Fibroblast of pulmonary artery (primary cell): ENCODE measurements at places on chromosomes 13 and 19.
A peak's percentile ranks its signal among the peaks of the same experiment; 100 is the strongest.

GRCh38 chr13:39023761-39024160, 14.1 kb downstream of the PROSER1 start:
- peak; percentile 57 for DNase-seq

DNA sequence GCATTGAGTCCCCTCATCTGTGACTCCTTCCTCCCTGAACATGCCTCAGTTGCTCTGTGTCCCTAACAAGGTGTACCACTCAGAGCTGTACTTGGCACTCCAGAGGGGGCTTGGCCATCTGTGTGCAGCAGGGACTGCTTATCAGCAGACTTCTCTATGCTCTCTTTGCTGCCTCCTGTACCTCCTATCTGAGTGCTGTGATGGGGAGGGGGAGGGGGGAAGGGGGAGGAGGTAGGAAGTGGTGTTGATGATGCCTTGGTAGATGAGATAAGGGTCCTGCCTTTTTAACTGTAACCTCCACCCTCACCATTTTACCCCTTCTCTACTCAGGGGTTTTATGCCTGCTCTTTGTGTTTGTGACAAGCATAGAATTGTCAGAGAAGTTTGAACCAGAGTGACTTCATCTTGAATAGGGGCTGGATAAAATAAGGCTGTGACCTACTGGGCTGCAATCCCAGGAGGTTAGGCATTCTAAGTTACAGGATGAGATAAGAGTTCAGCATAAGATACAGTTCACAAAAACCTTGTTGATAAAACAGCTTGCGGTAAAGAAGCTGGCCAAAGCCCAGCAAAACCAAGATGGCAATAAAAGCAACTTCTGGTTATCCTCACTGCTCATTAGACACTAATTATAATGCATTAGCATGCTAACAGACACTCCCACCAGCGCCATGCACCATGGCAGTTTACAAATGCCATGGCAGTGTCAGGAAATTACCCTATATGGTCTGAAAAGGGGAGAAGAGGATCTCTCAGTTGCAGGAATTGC, 13.2 kb downstream of the PCDH8 start:
- no peak for DNase-seq

GRCh38 chr19:29680447-29680846, 15.2 kb downstream of the PLEKHF1 start:
- DNase-seq: no peak

DNA sequence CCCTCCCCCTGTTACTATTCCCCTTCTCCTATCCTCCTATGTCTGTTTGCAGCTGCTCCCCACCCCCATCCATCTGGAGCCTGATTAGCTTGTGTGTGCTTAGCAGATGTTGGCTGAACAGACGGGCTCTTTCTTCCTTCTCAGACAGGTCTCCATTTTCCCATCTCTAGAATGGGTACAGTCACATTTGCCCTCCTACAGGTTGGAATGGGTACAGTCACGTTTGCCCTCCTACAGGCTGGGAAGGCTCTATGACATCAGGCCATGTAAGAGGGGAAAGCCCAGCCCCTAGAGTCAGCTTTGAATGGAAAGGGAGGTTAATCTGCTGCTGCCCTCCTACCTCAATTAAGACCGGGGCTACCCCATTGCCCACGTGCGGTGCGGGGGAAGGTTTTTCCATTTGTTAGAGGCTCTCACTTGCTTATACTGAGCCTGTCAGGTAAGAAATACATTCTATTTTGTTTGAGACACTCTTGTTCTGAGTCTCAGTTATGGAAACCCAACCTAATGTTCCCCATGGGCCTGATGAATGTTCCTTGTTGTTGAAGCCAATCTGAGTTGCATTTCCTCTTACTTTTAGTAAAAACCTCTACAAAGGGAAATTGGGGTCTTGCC, 2.2 kb upstream of the CLEC17A start:
- DNase-seq: no peak

- DNase-seq: peak; percentile 39
Observed at GRCh38 chr13:51331354-51331861, 8.1 kb upstream of the SERPINE3 start.

- DNase-seq: no peak
Observed at GRCh38 chr13:26966701-26967080, 204.9 kb downstream of the USP12 start.

GRCh38 chr13:26991508-26992181, 180.0 kb downstream of the USP12 start:
- no peak for DNase-seq

GRCh38 chr19:54873990-54874389, at the start of gene FCAR:
FCAR (plus strand) TSS chr19:54874235; CDS start chr19:54874290, 55 bp downstream.
- no peak for DNase-seq

- DNase-seq: no peak
Observed at GRCh38 chr13:46211116-46211482, 629 bp upstream of the LRRC63 start.

- no peak for DNase-seq
Observed at GRCh38 chr13:106786006-106786563, 218.1 kb upstream of the ARGLU1 start.

DNA sequence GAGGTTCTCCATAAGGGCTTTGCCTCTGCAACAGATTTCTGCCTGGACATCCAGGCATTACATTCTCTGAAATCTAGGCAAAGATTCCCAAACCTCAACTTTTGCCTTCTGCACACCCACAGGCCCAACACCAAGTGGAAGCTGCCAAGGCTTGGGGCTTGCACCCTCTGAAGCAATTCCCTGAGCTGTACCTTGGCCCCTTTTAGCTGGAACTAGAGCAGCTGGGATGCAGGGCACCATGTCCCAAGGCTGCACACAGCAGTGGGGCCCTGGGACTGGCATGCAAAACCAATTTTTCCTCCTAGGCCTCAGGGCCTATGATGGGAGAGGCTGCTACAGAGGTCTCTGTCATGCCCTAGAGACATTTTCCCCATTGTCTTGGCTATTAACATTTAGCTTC, 943.2 kb downstream of the PCDH17 start:
- DNase-seq: no peak

- no peak for DNase-seq
Observed at GRCh38 chr13:50509167-50509566, 334.3 kb downstream of the DLEU7 start.

DNA sequence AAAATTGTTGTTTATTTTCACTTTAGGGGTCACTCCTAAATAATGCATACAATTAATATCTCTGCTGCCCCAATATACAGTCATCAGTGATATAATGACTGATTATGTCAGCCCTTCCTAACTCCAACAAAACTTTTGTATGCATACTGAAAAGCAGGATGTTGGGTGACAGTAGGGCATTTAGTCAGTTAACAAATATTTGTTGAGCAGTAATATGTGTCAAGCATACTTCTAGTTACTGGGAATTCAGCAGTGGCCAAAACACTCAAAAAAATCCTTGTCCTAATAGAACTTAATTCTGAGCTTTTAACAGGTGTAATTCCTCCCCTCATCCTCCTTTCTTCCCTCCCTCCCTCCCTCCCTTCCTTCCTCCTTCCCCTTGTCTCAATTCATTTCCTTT, 560.7 kb upstream of the KLHL1 start:
- DNase-seq: peak; percentile 2

DNA sequence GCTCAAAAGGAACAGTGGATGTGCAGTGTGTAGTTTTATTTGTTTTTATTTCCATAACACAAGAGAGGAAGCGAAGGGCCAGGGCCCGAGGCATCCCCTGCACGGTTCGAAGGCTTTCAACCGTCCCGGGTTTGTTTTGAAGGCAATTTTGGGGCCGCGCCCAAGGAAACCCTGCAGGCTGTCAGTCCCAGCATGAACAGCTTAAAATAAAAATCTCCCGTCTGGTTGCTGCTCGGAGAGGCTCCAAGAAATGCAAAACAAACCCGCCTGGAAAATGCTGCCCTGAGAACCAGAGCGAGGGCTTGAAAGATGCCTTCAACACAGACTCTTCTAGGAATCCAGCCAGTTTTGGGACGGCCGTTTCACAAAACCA, 16.0 kb downstream of the LSM4 start:
- DNase-seq: no peak

DNA sequence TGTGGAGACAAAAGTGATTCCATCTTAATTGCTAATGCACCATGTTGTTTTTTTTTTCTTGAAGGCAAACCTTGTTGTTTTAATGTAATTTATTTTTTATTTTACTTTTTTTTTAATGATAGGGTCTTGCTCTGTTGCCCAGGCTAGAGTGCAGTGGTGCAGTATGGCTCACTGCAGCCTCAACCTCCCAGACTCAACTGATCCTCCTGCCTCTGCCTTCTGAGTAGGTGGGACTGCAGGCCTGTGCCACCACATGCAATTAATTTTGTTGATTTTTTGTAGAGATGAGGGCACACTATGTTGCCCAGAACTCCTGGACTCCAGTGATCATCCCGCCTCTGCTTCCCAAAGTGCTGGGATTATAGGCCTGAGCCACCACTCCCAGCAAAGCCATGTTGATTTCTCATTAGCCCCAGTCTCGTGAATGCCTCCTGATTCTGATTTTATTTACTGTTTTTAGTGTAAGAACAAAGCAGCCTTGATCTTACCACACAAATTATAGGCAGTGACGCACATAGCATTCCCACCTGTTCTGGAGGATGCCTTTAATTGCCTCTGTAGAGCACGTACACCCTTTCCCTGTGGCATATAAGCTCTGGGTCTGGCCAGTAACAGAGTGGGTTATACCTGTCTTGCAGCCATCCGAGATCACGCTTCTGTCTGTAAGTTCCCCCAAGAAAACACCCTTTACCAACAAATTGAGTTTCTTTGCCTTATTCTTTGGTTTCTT, 150.4 kb downstream of the GGACT start:
- no peak for DNase-seq

- DNase-seq: peak; percentile 94
Observed at GRCh38 chr13:23979361-23980159, 82.3 kb upstream of the C1QTNF9B start.

- DNase-seq: peak; percentile 56
Observed at GRCh38 chr13:96141032-96141431, 51.1 kb downstream of the HS6ST3 start.

DNA sequence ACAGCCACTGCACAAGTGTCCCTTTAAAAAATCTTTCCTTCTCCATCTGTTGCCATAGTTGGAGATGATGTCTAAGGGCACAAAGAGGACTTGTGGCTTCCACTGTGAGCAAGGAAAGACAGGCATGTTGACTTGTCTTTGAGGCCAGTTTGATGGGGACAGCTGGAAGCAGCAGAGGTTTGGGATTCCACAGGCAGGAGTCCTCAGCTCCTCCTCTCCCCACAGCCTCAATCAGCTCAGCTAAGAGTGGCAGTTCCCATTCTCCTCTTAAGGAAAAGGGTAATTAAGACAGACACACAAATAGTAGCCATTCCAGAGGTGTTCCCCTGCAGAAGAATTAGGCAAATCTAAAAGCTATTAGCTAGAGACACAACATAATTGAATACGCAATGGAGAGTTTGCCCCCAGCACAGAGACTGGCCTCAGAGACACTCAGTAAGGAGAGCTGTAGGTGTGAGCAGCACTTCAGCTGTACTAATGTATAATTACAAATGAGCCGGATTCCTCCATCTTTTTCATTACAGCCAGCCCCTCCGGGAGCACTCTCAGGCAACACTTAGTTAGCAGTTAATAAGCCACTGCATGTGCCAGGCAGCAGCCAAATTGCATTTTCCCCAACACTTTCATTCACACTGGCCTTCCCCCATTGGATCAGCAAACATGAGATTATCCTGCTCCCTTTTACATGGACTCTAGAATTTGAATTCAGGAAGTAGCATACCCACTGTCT, 434.0 kb downstream of the FOXO1 start:
- DNase-seq: no peak

- DNase-seq: peak; percentile 48
Observed at GRCh38 chr13:112928972-112929782, 39.8 kb upstream of the MCF2L start.

- DNase-seq: peak; percentile 88
Observed at GRCh38 chr19:679418-680286, 3.5 kb downstream of the FSTL3 start.

DNA sequence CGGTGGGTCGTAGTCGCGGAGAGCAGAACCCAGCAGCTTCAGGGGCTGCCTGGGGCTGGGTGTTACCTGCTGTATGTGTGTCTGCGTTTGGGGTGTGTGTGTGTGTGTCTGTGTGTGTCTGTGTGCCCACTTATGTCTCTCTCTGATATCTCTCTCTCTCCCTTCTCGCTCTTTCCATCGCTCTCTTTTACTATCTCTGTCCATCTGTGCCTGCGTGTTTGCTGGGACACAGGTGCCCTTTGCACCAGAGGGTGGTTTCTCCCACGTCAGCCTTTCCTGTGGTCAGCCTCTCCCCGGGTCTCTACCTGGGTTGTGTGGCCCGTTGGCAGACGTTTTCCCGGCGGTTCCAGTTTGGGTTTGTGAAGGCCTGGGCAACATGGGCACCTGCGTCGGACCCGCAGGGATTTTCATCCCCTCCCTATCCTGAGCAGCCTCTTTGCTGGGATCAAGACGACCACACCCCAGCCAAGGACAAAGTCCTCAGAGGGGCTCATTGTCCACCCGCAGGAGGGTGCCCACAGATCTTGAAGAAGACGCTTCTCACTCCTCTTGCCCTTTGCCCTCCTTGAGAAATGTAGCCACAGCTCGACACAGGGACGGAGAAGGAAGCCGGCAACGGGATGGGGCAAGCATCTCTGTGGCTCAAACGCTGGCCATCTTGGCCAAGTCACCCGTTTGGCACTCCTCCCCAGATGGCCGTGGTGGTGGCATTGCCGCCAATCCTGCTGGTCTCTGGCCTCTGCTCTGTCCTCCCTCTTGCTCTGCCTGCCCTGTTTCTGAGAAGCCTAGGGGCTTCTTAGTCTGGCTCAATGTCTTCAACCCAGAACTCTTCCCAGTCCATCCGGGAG, 43.3 kb downstream of the ZNF146 start:
- no peak for DNase-seq

GRCh38 chr13:106867249-106867648, 299.3 kb upstream of the ARGLU1 start:
- peak; percentile 28 for DNase-seq

DNA sequence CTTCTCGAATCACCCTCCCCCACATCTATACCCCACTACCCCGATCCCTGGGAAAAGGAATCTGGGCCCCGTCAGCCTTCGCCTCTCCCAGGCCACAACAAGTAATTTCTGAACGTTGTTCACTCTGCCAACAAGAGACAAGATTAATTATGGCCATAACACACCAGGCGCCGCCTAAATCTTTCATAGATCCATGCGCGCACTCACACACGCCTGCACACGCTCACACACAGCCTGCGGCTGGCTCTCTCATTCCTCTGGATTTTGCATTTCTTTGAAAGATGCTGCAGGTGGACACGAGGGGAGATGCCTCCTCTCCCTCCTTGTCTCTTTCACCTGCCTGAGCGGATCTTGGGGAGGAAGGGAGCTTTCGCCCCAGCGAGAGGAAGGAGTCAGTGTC, 17.1 kb downstream of the ZNRF4 start:
- DNase-seq: no peak

- DNase-seq: peak; percentile 24
Observed at GRCh38 chr19:57587529-57587928, 3.6 kb downstream of the ZIK1 start.

GRCh38 chr13:59633290-59633689, 530.4 kb downstream of the DIAPH3 start:
- peak; percentile 47 for DNase-seq

GRCh38 chr19:29002336-29002735, 210.6 kb downstream of the UQCRFS1 start:
- DNase-seq: no peak
